NCI-H1694 treated with DMSO at 0.1 percent for 48 hours (cell line): ENCODE measurements at places on chromosomes 7 and 10.

GRCh38 chr7:45990276-45990675 lies 69.2 kb upstream of the IGFBP3 start:
- DNase-seq, result no peak

DNA sequence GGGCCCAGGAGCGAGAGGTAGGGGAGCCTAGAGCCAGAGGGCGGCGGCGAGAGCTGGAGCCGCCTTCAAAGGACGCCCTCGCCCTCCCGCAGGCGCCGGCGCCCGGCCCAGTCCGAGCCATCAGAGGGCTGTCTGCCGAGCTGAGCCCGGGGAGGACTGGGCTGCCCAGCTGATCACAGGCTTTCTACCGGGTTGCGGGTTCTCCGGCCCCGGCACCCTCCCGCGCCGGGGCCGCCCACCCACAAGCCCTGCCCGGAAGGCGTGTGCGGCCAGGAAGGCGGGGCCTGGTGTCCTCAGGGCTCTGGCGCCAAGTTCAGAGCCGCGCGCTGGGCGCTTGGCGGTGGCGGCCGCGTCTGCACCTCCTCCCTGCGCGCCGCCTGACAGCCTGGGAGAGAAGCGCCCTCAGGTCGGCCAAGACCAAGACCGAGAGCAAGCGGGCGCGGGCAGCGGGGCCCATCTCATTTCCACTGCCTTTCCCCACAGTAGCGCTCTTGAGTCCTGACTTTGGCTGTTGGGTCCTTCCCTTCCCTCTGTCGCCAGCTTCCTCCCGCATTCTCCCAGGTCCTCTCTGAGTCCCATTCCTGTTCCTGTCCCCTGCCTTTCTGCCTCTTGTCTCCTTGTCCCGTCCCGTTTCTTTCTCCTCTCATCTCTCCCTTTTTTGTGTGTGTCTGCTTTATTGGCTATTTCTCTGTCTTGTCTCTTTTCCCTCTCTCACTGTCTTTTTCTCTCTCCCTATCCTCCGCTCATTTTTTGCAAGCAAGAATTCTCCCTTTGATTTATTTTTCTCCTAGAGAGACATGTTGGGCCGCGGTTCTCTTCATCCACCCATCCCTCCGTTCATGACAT lies 60.6 kb upstream of the MSMB start:
- DNase-seq, result peak; percentile 38

DNA sequence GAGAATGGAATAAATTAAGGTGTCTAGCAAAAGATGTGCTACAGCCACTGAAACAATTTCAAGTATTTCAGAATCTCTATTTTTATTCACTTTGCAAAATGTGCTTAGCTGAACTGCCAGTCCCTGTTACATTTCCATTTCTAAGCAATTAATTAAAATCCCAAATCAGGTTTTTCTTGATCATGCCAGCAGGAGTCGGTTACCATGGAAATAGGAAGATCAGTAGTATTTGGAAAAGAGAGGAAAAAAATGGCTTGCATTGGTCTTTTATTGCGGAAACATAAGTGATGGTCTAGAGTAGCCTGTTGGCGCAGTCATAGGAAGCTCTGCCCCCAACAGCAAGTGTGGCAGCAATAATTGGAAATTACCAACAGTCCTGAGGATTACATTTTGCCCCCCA lies 867.1 kb downstream of the GATA3 start:
- no peak for DNase-seq

- DNase-seq, result peak; percentile 34
These were observed 45.2 kb upstream of the TMEM213 start for GRCh38 chr7:138752518-138753149.

GRCh38 chr10:44968500-44969400 lies 9.1 kb downstream of the RASSF4 start:
- no peak for DNase-seq

- peak; percentile 73 for DNase-seq
These were observed 54.3 kb upstream of the KDM7A start for GRCh38 chr7:140230861-140231770.

GRCh38 chr7:103418241-103418640 lies 27.8 kb downstream of the SLC26A5 start:
- DNase-seq, result no peak

GRCh38 chr7:109460296-109460695 lies 890.6 kb downstream of the DNAJB9 start:
- no peak for DNase-seq

DNA sequence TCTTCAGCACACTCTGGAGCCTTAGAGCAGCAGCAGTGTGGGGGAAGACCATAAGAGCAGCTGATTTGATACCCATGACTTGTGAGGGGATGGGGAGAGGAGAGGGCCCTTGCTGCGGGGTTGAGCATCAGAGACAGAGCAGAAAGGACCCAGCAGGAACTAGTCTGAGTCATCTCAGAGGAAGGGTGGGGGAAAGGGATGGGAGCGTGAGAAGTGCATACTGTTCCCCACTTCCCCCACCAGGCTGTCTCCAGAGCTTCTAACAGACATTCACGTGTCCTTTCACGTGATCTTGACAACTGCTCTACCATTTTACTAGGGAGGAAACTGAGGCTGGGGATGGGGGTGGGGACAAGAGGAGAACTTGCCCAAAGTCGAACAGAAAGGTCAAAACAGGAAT lies 38.7 kb downstream of the FAM241B start:
- DNase-seq, result no peak

- no peak for DNase-seq
These were observed 138.0 kb downstream of the LHPP start for GRCh38 chr10:124599588-124600050.

- DNase-seq, result no peak
These were observed 306.9 kb downstream of the FRMD4A start for GRCh38 chr10:14023673-14024328.

- DNase-seq, result no peak
These were observed 141.9 kb downstream of the JMJD1C start for GRCh38 chr10:63323701-63324494.

- no peak for DNase-seq
These were observed 854.5 kb downstream of the GRM8 start for GRCh38 chr7:126398285-126398684.

DNA sequence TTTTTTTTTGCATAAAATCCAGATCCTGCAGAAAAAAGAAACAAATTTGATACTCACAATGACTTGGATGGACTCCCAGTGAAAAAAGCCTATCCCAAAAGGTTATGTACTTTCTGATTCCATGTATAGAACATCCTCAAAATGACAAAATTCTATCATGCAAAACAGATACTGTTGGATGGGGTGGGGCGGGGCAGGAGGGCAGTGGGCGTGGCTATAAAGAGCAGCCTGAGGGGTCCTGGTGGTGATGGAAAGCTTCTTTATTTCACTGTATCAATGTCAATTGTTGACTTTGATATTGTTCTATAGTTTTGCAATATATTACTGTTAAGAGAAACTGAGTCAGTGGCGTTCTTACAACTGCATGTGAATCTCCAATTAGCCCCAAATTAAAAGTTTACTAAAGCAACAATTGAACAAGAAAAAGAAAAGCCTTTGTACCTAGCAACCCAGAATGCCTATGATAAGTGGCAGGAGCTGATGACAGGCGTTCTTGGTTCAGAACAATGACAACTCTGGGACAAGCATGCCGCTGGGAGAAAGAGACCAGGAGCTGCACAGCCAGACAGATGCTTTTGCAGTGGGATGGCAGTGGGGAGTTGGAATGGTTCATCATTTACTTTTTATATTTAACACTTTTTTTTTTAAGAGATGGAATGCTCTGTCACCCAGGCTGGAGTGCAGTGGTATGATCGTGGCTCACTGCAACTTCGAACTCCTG lies 101.9 kb downstream of the LHPP start:
- no peak for DNase-seq

DNA sequence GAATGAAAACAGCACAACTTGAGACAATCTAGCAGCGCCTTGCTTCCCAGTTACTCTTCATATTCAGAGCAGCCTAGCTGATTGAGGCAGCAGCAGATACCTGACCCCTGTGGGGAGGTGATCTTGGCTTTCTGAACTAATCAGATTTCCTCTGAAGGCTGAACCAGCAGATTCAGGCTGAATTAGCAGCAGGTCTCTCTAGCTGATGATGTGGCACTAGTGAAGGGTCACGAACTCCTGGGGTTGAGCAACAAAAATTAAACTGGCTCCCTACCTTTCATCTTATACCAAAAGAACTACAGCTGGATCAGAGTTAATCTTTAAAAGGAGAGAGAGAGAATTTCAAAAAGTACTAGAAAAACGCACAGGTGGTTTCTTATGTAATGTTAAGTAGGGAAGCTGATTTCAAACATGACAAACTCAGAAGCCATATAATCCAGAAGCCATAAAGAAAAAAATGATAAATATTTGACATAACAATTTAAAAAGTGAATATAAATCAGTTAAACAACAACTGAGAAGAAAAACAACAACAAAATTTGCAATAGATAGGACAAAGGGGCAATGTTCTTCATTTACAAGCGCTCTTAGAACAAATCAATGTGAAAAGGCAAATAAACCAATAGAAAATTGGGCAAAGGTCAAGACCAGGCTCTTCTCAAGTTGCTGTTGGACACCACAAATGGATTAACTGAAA lies 13.5 kb downstream of the SLC25A13 start:
- DNase-seq, result no peak

GRCh38 chr7:108120933-108121332 lies 9.2 kb downstream of the LAMB4 start:
- no peak for DNase-seq

DNA sequence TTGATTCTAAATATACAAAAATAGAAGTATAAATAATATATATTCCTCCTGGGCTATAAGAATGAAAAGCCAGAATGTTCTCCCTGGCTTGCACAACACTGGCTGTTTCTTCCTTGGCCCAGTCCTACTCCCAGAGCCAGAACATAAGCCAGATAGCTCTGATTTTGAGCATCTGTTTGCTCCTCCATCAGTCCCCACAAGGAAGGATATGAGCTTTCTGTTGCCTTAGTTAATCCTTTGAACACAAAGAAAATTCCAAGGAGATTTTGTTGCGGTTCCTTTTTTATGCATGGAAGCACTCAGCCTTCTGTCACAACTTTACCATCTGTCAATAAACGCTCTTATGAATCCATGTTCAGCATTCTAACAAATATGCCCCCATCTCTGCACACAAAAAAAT lies 361.8 kb downstream of the IPMK start:
- no peak for DNase-seq

- DNase-seq, result no peak
These were observed 162.5 kb downstream of the MAD1L1 start for GRCh38 chr7:2070151-2070763.

GRCh38 chr7:140557809-140558518 lies 78.7 kb upstream of the MKRN1 start:
- DNase-seq, result no peak

- DNase-seq, result no peak
These were observed 17.0 kb downstream of the PRKCQ start for GRCh38 chr10:6563075-6563474.

GRCh38 chr10:73552819-73553715 lies 38.1 kb downstream of the USP54 start:
- DNase-seq, result no peak

GRCh38 chr7:76296743-76297740 lies 5.4 kb upstream of the HSPB1 start:
- DNase-seq, result no peak

GRCh38 chr7:117800841-117801240 lies 72.4 kb downstream of the CTTNBP2 start:
- no peak for DNase-seq

DNA sequence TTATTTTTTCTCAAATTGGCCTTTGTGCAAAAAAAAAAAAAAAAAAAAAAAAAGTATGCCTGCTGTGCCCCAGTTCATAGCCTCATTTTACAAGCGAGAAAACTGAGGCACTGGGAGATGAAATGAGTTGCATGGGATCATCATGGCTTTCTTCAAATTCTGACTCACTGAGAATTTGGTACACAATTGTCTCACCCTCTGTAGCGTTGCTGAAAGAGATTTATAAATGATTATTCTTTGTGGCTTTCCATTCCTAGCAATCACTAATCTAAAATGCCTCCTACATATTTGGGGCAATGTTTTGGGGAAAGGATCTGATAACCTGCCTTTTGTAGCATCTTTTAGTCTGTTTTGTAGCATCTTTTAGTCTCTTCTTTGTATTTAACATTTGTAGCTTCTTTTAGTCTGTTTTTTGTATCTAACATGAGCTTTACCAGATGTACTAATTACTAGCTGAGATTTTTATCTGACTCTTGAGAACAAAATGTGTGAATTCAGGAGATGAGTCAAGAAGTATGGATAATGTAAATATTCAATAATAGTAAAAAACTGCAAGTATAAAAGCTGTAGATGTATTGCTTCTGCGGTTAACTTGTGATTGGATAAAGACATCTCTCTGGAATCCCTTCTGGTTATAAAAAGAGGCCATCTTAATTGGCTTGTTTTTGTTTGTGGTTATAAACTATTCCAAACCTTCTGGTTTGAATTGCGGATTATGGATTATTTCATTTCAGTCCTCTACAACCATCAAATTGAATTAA lies 161.4 kb downstream of the ARID5B start:
- DNase-seq, result no peak

DNA sequence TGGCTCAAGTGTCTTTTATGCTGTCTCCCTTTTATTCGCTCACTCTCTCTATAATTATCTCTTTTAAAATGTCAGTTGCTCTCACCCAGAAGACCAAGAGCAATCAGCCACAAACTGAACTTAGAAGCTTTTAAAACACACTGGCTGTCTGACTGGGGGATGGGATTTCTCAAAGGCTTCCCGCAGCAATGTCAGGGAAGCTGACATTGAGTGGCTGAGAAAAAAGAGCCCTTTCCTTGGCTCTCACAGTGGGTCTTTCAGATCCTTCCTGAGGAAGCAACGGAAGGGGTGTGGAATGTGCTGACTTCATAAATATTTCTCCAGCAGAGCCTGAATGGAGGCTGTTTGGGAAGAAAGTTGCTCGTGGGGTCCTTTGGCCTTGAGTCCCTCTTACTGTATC lies 445.7 kb upstream of the C7orf33 start:
- no peak for DNase-seq

- peak; percentile 28 for DNase-seq
These were observed 90.3 kb downstream of the MYL10 start for GRCh38 chr7:101538596-101539459.

GRCh38 chr10:117652228-117653169 lies 110.0 kb downstream of the EMX2 start:
- DNase-seq, result no peak

DNA sequence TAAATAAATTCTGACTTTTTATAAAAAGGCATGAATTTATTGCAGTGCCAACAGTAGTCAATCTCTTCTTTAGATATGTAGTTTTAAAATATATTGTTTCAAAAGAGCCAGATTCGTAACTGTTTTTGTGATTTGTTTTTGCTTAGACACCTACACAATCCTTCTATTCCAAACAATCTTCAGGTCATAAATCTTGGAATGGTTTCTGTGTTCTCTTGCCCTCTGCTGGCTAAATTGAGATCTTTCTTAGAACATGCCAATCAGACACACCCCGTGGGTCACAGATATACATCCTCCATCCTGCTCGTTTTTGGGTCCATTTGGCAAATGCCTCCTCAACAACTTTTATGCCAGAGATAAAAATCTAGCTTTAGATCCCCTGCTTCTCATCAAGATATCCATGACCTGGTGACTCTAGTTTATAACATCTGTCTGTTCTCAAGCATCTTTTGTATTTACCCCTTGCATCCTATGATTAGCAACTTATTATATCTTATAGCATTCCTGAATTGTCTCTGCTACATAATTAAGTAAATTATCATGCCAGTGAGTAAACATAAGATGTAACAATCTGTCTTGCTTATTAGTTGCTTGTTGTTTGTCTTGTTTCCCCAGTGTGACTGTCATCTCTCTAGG lies 35.3 kb upstream of the IFRD1 start:
- DNase-seq, result peak; percentile 42

- DNase-seq, result no peak
These were observed 381.0 kb upstream of the NRP1 start for GRCh38 chr10:33715303-33715975.

GRCh38 chr7:116227678-116228239 lies 17.4 kb downstream of the TES start:
- no peak for DNase-seq
